ENCODE measurements at places on chromosomes 3 and 15.
A peak's percentile ranks its signal among the peaks of the same experiment; 100 is the strongest.

DNA sequence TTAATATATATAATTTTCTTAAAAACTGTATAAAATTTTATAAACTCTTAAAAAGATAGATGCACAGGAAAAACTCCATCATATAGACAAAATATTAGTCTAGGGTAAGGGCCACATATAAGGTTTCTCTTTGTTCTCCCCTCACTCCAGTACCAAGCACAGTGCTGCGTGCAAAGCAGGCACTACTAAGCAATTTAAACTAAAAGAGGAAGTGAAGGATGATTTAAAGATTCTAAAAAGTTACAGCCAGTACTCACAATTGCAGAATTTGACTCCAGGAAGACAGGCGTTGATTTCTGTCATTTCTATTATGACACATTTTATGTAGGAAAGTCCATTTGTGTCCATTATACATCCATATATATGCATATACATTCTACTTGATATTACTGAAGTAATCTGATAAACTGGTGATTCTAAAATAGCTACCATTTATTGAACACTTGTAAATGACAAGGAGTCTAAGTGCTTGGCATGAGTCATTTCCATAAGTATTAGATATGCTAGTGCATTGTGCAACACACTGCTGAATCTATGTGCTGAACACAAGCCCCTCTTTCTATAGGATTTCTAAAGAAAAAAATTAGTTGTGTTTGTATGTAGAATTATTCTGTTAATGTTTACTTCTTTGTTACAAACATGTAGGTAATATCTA lies 785.5 kb upstream of the ARRDC4 start:
- DNase-seq, result no peak

DNA sequence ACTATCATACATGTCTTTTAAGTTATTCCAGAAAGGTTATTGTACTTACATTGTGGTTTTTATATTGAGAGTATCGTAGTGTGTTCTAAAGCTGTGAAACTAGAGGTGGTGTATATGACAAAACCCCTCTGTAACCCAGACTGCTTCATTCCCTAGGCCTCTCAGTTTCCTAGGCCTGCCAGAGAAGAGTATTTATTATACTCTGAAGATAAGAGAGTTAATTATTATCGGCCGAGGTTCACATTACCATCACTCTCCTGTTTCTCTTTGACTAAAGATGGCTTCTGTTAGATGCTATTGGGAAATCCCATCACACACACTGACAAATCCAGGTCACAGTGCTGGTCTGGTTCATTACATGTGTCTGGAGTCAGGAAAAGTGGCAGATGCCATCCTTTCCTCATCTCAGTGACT lies 20.5 kb downstream of the EXOSC7 start:
- DNase-seq, result no peak

- DNase-seq, result peak; percentile 33
These were observed 1036.6 kb downstream of the IGSF11 start for GRCh38 chr3:117998071-117998470.

DNA sequence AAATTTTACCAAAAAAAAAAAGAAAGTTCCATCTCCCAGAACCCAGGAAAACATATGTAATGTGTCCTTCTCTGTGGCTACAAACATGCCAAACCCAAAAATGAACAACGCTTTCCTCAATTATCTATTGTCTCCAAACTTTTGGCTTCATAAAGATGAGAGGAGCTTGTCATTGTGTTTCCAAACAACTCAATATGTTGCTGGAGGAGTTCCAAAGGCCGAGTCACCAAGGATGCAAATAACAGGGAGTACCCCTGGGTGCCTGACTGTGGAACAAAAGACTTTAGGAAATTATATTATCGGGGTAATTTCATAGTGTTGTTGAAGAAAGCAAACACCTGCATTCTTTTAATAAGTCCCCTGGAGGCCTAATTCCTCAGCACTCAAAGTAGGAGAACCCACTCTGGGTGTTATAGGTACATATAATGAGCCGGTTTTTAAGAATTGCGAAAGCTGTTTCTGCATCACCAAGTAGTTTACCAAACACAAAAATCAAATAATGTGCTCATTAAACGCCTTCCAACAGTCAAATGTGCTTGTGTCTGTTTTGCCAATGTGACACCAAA lies 206.3 kb upstream of the PRICKLE2 start:
- no peak for DNase-seq

- DNase-seq, result no peak
These were observed 51.8 kb downstream of the TRIM71 start for GRCh38 chr3:32869513-32870047.

DNA sequence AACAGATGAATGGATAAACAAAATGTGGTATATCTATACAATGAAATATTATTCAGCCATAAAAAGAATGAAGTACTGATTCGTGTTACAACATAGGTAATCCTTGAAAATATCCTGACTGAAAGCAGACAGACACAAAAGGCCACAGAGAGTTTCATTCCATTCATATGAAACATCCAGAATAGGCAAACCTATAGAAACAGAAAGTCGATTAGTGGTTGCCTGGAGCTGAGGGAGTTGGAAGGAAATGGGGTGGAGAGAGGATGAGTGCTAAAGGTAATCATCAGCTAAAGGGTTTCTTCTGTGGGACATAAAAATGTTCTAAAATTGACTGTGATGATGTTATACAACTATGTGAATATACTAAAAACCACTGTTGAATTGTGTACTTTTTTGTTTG lies 22.9 kb downstream of the FOXP1 start:
- no peak for DNase-seq

DNA sequence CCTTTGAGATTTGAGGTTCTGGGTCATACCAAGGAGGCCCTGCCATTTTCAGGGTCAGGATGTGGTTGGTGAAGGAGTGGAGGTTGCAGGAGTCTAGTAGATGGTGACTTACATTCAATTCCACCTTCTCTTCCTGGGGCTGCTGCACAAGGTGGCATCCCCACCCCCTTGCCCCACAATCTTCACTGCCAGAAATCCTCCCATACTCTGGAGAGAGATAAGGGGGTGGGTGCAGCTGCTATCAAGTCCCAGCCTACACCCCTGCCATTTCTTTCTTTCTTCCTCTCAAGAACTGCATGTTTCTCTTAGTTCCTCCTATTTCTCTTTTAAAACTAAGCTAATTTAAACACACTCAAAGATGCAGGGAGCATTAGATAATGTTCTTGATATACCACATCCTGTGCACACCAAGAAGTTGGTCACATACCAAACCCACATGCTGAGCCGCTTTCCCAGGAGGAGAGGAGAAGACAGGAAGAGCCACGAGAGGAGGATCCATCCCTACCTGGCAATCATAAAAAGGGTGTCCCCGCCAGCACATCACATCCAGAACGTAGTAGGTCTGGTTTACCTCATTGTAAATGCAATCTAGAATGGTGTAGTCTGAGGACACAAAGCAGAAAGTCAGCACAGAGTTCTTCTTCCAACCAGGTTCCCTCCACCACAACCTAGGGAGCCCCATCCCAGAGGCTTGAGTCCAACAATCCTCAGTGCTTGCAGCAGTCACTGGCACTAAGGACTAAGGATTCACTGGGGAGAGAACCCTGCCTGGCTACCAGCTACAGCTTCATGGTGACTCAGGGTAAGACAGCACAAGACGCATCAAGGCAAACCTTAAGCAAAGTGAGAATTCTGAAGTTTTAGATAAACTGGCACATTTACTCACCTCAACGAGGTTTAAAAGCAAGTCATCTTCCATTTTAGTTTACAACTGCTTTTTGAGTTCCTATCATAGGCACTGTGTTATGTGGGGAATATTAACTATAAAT lies 18.5 kb downstream of the SNUPN start:
- DNase-seq, result no peak

DNA sequence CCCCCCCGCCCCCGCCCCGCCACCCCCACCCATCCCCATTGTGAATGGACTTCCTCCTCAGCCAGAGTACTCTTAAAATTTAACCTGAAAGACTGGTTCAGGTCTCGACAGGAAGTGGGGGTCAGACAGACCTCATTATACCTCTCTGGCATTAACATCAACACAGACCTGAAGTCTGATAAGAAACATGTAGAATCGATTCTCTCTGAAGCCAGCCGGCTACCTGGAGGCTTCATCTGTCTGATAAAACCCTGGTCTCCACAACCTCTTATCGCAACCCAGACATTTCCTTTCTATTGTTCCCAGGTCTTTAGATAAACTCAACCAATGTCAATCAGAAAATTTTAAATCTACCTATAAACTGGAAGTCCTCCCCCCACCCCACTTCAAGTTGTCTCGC lies 42.6 kb downstream of the SLCO2A1 start:
- DNase-seq, result no peak

DNA sequence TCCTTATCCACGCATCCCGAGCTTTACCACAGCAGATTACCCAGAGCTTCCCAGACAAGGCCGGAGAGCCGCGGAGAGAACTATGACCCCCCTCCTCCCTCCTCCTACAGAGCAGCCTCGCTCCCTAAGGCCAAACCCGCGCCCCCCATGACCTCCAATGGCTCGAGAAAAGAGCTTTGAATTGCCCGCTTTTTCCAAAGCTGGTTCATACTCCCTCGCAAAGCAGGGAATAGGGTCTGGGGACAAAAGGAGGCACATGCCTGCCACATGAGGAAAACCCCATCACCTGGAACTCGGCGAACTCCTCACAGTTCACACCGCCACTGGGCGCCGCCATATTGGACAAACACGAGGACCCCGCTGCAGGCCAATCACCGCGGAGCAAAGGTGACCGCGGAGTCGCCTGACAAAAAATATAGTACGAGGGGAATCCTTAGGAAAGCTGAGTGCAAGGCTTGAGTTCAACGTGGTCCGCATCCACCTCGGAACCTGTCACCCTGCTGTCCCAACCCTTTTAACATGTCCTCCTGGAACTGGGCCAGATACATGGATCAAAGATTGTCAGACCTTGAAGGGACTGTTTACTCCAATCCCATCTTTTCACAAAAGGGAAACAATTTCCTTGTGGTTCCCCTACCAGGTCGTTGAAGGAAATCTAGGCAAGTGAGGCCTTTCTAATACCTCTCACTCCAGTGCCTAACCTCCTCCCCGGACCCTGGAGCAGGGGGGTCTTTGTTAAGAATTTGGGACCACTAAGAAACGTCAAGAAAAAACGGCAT lies at the start of gene MIX23:
TSS of gene MIX23 (minus strand) at position 344 of the 779 bp plus-strand sequence. CDS start at position 337, 7 bp downstream.
- DNase-seq, result peak; percentile 70

GRCh38 chr3:29286478-29287240 lies 5.8 kb downstream of the RBMS3 start:
- no peak for DNase-seq

All from stromal cell of bone marrow (primary cell).